Activated naive CD4-positive, alpha-beta T cell treated with anti-CD3 and anti-CD28 coated beads, Interleukin-2, amount 10 ng/mL, durations not matched to agents 7 days and 5 days (primary cell): ENCODE measurements at places on chromosomes 16 and 17.
A peak's percentile ranks its signal among the peaks of the same experiment; 100 is the strongest.

- DNase-seq: peak; percentile 66
Observed at GRCh38 chr17:51120357-51120738, 320 bp downstream of the SPAG9 start.

DNA sequence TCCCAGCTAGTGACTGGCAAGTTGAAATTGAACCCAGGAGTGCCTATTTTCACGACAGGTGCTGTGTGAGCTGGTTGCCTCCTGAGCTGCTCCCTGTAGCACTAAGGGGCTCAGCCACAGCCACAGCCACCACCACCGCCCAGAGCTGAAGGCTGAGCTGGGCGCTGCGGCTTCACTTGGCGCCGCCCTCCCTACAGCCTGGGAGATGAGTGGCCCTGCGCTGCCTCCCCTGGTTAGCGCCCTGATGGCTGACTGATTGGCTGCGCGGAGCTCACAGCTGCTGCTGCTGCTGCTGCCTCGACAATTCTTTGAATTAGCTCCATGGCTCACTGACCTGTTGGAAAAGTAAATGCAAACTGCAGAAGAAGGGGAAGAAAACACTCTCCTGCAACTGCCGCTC, 91.8 kb upstream of the TMEM132E start:
- DNase-seq: no peak

DNA sequence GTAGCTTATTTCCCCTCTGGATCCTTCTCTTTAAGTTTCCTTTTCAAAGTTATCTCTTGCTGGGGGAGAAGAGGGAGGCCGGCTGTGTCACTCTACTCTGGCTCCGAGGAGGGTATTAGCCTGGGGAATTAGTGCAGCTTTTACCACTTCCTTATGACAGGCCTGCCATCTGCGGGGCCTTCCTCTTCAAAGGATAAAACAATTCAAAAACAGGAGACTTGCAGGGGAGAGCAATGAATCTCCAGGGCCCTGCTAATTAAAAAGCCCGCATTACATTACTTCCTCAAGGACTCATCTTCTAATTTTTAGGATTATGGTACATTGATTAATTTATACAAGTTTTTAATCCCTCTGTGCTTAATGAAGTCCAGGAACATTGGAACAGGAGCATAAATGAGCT, 190.9 kb upstream of the CDH5 start:
- no peak for DNase-seq

DNA sequence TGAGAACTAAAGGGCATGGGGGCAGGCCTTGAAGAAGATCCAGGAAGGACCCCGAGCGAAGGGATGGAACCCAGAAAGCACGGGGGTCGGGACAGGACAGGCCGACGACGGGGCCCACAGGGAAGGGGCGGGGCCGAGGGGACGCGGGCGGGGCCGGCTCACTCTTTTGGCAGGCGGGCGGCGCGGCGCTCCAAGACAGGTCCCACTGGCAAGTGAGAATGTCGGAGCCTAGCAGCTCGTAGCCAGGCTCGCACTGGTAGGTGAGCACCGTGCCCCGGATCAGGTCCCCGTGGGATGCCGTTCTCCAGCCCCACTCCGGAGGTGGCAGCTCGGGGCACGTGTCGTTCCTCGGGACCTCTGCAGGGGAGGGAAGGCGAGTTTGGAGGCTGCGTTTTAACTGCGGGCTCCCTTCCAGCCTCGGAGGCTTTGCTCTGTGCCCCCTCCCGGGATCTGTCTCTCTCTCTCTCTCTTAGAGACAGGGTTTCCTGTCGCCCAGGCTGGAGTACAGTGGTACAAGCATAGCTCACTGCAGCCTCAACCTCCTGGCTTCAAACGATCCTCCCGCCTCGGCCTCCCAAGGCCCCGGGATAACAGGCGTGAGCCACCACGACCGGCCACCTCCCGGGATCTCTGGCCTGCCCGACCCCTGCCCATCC, 13.7 kb upstream of the CDIPT start:
- peak; percentile 66 for DNase-seq

DNA sequence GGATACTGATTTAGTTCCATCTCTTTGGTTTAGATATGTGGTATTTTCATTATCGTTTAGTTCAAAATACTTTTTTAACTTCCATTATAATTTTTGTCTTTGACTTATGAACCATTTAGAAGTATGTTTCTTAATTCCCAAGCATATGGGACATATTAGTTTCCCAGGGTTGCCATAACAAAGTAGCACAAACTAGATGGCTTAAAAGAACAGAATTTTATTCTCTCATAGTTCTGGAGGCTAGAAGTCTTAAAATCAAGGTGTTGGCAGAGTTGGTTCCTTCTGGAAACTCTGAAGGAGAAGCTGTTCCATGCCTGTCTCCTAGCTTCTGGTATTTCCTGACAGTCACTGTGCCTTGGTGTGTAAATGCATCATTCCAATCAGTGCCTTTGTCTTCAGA, 291.5 kb upstream of the AXIN2 start:
- DNase-seq: no peak

DNA sequence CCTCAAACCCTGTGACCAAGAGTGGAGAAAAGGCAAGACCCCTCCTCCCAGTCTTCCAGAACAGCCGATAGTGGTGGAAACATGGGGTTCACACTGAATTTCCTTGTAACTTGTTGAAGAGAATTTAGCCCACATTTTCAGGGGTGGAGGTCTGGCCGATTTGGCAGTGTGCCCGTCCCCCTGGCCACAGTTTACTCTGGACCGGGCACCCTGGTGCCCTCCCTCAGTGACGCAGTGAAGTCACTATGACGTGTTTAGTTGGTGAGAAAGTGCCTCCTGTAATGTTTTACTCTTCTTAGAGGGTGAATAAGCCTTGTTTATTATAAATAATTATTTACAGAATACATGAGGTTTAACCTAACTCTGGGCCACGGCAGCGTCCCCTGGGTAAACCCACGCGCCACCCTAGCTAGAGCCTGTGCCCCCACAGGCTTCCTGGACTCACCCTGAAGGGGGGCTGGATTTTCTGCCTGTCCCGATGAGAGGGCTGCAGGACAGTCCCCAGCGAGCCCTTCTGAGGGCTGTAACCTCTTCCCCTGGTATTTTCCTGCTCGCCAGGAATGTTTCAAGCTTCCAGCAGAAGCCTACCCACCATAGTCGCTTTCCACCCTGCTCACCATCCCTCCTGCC, 316.9 kb downstream of the SEC14L1 start:
- DNase-seq: no peak
